SIG-M5 (cell line): ENCODE measurements at places on chromosomes 4 and X.

GRCh38 chr4:139184129-139184528, 7.1 kb upstream of the ELF2 start:
- DNase-seq, result no peak

DNA sequence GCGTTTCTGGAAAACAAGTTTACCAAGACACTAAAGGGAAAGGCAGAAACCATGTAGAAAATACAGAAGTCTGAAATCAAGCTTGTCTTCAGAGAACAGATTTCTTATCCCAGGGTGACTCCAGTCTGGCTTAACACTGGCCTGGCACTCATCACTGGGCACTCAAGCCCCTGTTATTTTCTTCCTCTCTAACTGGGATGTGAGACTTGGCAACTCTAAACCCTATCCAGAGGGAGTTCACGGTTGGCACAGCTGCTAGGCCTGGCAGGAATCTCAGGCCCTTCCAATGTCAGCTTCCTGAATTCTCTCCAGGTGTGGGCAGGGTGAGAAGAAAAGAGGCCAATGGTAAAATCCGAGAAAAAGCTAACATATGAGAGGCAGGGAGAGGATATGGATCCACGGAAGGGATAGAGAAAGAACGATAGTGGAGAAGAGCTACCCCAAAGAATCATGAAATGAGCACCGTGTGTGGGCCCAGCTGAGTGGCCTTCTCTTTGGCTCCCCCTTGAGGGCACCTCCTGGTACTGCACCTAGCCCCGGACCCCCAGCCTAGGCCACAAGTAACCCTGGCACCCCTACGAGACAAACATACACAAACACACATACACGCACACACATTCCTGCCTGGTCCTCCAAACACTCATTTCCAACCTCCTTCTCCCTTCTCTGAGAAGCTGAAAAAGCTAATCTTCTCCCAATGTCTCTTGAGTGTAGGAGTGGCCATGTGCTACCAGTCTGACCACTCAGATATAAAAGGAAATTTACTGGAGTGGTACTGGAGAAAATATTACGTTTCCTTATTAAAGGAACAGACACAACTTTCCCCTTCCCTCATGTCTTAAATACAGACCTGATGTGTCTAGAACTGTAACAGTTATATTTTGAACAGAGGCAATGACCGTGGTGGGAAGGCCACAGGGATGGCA, 16.6 kb upstream of the PTCHD1 start:
- no peak for DNase-seq

DNA sequence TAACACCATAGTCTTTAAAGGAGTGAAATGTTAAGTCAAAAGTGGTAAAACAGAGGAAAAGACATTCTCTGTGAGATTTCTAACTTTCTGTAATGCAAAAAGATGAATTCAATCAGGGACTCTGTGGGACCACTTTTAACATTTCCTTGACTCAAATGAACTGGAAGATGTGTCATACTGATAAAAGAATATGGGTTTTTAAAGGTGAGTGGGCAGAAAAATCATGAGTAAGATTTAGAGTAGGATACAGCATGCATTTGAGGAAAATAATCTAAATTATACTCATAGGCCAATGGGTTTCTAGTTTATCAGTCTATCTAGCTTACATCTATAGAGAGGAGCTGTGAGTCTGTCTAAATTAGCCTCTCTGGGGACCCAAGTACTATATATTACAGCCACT, 11.0 kb upstream of the TEX13C start:
- no peak for DNase-seq

DNA sequence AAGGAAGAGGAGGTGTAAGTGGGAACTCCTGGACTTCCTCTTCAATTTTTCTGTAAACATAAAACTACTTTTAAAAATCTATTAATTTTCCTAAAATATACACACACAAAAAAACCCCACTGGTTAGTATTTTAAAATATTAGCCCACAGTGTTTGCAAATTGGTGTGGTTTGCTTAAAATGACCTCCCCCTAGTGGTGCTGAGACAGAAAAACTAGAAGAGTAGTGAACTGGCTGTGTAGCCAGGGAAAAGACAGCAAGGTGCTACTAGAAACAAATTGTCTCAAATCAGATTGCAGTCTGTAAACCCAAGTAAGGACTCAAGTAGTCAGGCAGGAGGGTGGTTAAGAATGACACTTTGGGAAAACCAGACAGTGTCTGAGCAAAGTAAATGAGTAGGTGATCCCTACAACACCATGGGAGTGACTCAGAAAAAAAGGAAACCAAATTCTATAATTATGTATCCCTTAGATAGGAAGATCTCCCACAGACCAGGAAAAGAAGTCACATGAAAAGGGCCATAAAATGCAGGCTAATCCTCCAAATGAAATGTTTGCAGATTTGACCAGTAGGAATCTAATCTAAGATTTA, 26.0 kb downstream of the AMTN start:
- DNase-seq, result no peak
